GM23338 (cell line): ENCODE measurements at places on chromosomes 11 and 22. TPM values are rescaled to one million over a fixed set of nuclear protein-coding genes. Genes with fewer than 3 reads are reported as not detected.

Gene CDHR5
- total RNA-seq = not detected in 2 replicates

Gene CBX7
- 11.5 and 12.7 TPM in 2 replicates for total RNA-seq

Gene TSGA10IP
- total RNA-seq = 1.1 and 2.0 TPM in 2 replicates

Gene NCF4
- not detected in 2 replicates for total RNA-seq

Gene RAG2
- total RNA-seq = not detected in 2 replicates

Gene SMTNL1
- total RNA-seq = 0.31 TPM in 1 of 2 replicates, not detected in the other

Gene RTN4R
- 33.4 and 38.4 TPM in 2 replicates for total RNA-seq

Gene SCGB1A1
- not detected in 2 replicates for total RNA-seq

Gene MUC6
- not detected in 2 replicates for total RNA-seq

Gene CNGA4
- not detected in 2 replicates for total RNA-seq

Gene PRAME
- total RNA-seq = not detected in 2 replicates

DNA sequence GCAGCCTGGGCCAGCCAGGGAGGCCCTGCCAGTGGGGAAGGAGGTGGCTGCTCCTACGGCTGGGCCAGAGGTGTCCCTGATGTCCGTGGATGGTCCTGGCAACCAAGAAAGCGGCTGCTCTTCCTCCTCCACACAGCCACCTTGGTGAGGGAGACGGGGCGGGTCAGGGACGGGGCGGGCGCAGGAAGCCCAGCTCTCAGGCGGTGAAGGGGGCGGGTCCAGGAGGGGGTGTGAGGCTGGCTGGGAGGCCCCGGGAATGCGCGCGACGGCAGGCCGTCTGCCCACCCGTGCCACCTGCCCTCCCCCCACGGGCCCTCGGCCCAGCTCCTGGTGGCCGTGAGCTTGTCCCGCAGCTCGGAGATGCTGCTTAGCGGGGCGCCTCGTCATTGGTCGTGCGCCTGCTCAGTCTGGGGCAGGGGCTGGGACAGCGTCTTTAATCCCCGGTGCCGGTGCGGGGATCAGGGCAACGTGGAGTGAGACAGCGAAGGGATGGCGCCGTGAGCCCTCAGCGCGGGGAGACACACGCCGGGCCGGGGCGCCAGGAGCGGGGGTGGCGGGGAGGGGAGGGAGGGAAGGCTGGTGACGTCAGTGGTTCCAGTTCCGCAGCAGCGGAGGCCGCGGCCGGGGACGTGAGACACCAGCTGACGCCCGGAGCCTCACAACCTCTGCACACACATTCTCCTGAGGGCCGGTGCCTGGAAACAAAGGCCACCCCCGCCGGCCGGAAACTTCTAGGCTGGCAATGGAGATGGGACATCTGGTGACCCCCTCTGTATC is 6.7 kb upstream of the BRSK2 start:
- H3K27me3 ChIP-seq = 0 out of 2 replicates have a peak, but pooled peaks cover under 1% of the 10 kb centered on the region
- no peak overlapping the region for H3K27ac ChIP-seq
- H3K36me3 ChIP-seq = no peaks in the 10 kb centered on the region
- H3K4me3 ChIP-seq = peak overlapping the region; percentile 64

GRCh38 chr11:33207408-33207985 is 46.2 kb upstream of the CSTF3 start:
- H3K4me3 ChIP-seq = no peak overlapping the region
- H3K27me3 ChIP-seq = no peaks in the 10 kb centered on the region
- no peak for DNase-seq
- H3K27ac ChIP-seq = no peak overlapping the region
- H3K36me3 ChIP-seq = no peaks in the 10 kb centered on the region
- H3K4me1 ChIP-seq = no peaks in the 10 kb centered on the region

GRCh38 chr11:62402226-62402959 is 16.4 kb upstream of the SCGB1A1 start:
- no peak overlapping the region for H3K4me3 ChIP-seq
- no peaks in the 10 kb centered on the region for H3K27me3 ChIP-seq
- peaks cover 4% of the 10 kb centered on the region; the same call in 1 of the 2 replicates for H3K4me1 ChIP-seq

- H3K27ac ChIP-seq = no peak overlapping the region
- H3K4me3 ChIP-seq = peak overlapping the region; percentile 79
- H3K4me1 ChIP-seq = peaks cover 17% of the 10 kb centered on the region; the same call in 1 of the 2 replicates
- DNase-seq = peak; percentile 75
- H3K36me3 ChIP-seq = no peaks in the 10 kb centered on the region
- H3K27me3 ChIP-seq = peaks cover 28% of the 10 kb centered on the region
These were observed 422 bp downstream of the GLB1L2 start for GRCh38 chr11:134332189-134332631.

DNA sequence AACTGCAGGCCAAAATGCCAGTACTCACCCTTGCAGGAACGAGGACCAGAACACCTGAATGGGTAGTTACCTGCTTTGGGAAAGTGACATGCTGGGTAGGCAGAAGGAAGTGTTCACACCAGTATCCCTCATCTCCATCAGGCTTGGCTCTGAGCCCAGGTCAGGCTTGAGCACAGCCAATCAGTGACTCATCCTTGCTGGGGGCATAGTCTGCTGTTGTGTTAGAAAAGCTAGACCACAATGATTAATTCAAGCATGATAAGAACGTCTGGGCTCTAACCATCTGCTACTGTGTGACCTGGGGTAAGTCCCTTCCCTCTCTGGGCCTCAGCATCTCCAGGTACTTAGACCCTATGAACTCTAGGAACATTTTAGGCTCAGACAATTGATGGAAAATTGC is 450.4 kb downstream of the MIAT start:
- no peak overlapping the region for H3K4me3 ChIP-seq
- no peak overlapping the region for H3K27ac ChIP-seq
- no peak for DNase-seq
- no peaks in the 10 kb centered on the region for H3K36me3 ChIP-seq
- no peaks in the 10 kb centered on the region for H3K4me1 ChIP-seq

- no peak for DNase-seq
- H3K27ac ChIP-seq = no peak overlapping the region
- no peak overlapping the region for H3K4me3 ChIP-seq
- H3K4me1 ChIP-seq = no peaks in the 10 kb centered on the region
- no peaks in the 10 kb centered on the region for H3K27me3 ChIP-seq
- peaks cover 25% of the 10 kb centered on the region for H3K36me3 ChIP-seq
These were observed 24.8 kb downstream of the DCUN1D5 start for GRCh38 chr11:103067118-103067517.

DNA sequence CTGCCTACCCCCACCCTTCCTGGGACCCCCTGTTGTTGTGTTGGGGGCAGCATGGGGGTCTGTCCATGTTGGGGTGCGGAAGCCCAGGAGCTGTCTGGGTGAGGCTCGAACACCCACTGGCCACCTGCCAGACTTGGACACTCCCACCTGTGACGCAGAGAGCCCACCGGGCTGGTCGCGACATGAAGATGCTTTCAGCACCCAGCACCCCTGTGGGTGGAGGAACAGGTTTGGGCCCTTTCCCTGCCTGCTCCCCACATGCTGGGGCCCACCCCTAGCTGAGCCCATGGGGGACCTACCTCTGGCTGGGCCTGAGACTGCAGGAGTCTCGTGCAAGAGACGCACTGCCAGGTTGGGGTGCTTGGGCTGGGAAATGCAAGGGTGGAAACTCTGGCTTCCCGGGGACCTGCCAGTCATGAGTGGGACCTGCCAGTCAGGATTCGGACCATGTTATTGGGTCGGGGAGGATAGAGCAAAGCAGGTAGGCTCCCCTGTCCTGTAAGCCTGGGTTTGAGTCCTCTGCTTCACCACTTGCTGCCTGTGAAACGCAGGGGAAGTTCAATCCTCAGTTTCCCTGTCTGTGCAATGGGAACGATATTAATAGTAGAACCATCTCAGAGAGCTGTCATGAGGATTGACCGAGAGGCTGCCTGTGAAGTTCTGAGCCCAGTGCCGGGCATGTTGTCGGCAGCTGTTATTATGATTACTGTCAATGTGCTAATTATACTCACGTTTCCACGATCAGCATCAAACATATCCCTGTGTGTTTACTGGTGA is 24.1 kb downstream of the KIAA1671 start:
- H3K27me3 ChIP-seq = no peaks in the 10 kb centered on the region
- no peaks in the 10 kb centered on the region for H3K36me3 ChIP-seq

- no peak for DNase-seq
- no peaks in the 10 kb centered on the region for H3K27me3 ChIP-seq
- no peak overlapping the region for H3K4me3 ChIP-seq
- no peak overlapping the region for H3K27ac ChIP-seq
These were observed 848.2 kb downstream of the BRD1 start for GRCh38 chr22:48979482-48979881.

GRCh38 chr11:67411785-67412152 is 3.7 kb upstream of the CARNS1 start:
- no peak overlapping the region for H3K4me3 ChIP-seq
- H3K4me1 ChIP-seq = peaks cover 12% of the 10 kb centered on the region; the same call in 1 of the 2 replicates
- H3K27ac ChIP-seq = no peak overlapping the region
- DNase-seq = no peak
- no peaks in the 10 kb centered on the region for H3K36me3 ChIP-seq

- H3K4me1 ChIP-seq = no peaks in the 10 kb centered on the region
- H3K36me3 ChIP-seq = no peaks in the 10 kb centered on the region
- H3K27ac ChIP-seq = no peak overlapping the region
- H3K27me3 ChIP-seq = no peaks in the 10 kb centered on the region
- no peak overlapping the region for H3K4me3 ChIP-seq
- no peak for DNase-seq
These were observed 583.7 kb downstream of the BRD1 start for GRCh38 chr22:49243965-49244364.

DNA sequence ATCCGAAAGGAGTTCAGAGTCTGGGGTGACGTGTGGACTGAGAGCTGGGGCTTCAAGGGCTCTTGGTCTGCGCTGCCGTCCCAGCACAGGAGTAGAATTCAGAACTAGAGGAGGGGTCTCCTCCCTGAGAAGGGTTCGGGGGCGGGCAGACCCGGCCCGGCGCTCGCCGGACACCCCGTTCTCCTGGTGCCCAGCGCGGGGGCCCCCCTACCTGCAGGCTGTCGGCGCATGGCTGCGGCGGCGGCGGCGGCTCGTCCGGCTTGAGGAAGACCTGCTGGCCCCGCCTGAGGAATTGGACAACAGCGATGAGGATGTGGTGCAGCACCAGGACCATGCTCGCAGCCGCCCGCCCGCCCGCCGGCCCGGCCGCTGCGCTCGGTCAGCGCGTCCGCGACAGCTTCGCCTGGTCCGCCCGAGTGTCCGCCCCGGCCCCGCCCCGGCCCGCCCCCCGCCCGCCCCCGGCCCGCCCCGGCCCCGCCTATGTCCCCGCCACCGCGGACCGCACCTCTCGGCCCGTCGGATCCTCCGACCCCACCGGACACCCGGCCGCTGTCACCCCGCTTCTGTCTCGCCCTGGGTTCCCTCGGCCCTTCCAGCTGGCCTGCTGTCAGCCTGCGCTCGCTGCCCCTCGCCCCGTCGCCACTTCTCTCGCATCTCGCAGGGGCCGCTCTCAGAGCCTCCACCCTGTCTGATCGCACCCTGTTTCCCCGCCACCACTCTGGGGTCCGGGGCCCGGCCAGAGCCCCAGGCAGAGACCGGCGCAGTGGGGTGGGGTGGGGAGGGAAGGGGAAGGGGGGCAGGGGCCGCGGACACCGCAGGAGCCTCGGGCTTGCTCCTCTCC is 32.0 kb downstream of the PDE2A start:
- H3K4me3 ChIP-seq = peak overlapping the region; percentile 66
- H3K27ac ChIP-seq = no peak overlapping the region
- H3K4me1 ChIP-seq = peaks cover 3% of the 10 kb centered on the region; the same call in 1 of the 2 replicates
- H3K27me3 ChIP-seq = peaks cover 44% of the 10 kb centered on the region
- peak; percentile 56 for DNase-seq
